Posterior vena cava (tissue), 2 donors: ENCODE measurements at places on chromosomes 7 and 10. TPM values are rescaled to one million over a fixed set of nuclear protein-coding genes. Genes with fewer than 3 reads are reported as not detected.

DNA sequence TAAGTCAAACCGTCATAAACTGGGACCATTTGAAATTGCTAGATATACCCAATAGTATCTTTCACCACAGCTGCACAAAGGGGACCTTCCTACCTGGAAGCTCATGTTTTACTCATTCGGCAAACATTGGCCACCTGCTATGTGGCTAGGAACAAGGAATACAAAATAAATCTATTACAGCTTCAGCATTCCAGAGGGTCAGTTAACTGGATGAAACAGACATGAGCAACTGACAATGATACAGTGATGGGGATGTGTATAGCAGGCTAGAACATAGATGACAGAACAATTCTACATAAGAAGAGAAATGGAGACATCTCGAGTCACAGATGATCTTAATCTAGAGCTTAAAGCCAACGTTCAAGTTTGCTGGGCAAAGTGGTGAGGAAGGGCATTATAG, 3.1 kb upstream of the SMURF1 start:
- no peak for DNase-seq

GRCh38 chr10:97135464-97135863, 50.3 kb downstream of the SLIT1 start:
- peak; percentile 63 for DNase-seq

DNA sequence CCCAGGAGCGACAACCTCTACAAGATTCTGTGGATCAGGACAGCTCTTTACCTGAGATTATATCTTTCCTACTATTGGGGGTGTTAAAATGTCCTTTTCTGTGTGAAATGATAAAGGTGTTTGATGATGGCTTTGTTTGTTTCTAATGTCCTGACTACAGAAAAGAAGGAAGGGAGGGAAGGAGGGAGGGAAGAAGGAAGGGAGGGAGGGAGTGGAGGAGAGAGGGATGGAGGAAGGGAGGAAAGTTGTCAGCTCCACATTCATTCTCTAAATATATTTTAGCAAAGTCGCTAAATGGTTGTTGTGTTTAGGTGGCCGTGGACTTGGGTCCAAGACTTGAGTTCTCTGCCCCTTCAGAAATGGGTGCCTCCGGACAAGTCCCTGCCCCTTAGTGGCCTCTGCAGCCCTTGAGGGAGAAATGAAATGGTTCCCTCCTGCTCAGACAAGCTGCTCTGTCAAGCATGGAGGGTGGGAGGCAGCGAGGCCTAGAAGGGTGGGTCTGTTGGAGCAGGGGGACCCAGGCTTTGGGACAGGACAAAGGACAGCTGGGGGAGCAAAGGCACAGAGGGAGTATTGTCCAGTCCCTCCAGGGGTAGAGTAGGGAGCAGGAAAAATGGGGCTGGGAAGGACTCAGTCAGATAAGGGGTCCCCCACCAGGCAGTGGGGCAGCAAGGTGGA, 4.4 kb downstream of the RGS10 start:
- no peak for DNase-seq

- DNase-seq, result no peak
Observed at GRCh38 chr7:22851145-22851544, 28.5 kb upstream of the TOMM7 start.

The CTAGE6 gene
- total RNA-seq, result 0.57 TPM

- DNase-seq, result no peak
Observed at GRCh38 chr10:25547382-25547781, 372.6 kb downstream of the GPR158 start.

GRCh38 chr10:112700215-112700671, 249.8 kb upstream of the TCF7L2 start:
- no peak for DNase-seq

GRCh38 chr7:96090756-96091155, 231.1 kb downstream of the SLC25A13 start:
- DNase-seq, result no peak

The NODAL gene
- total RNA-seq, result not detected

DNA sequence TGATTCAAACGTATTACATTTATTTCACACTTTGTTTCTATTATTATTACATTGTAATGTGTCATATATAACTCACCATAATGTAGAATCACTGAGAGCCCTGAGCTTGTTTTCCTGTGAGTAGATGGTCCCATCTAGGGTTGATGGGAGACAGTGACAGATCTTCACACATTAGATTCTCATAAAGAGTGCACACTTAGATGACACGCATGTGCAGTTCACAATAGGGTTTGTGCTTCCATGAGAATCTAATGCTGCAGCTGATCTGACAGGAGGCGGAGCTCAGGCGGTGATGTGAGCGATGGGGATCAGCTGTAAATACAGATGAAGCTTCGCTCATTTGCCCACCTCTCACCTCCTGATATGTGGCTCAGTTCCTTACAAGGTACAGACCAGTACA, 36.1 kb downstream of the BMPER start:
- no peak for DNase-seq

The PGAM2 gene
- 1.6 TPM for total RNA-seq

GRCh38 chr7:54546081-54546985, 4.2 kb downstream of the VSTM2A start:
- no peak for DNase-seq

The TAS2R3 gene
- total RNA-seq, result 0.86 TPM

GRCh38 chr10:47151920-47152319, 148.1 kb upstream of the GDF10 start:
- no peak for DNase-seq

DNA sequence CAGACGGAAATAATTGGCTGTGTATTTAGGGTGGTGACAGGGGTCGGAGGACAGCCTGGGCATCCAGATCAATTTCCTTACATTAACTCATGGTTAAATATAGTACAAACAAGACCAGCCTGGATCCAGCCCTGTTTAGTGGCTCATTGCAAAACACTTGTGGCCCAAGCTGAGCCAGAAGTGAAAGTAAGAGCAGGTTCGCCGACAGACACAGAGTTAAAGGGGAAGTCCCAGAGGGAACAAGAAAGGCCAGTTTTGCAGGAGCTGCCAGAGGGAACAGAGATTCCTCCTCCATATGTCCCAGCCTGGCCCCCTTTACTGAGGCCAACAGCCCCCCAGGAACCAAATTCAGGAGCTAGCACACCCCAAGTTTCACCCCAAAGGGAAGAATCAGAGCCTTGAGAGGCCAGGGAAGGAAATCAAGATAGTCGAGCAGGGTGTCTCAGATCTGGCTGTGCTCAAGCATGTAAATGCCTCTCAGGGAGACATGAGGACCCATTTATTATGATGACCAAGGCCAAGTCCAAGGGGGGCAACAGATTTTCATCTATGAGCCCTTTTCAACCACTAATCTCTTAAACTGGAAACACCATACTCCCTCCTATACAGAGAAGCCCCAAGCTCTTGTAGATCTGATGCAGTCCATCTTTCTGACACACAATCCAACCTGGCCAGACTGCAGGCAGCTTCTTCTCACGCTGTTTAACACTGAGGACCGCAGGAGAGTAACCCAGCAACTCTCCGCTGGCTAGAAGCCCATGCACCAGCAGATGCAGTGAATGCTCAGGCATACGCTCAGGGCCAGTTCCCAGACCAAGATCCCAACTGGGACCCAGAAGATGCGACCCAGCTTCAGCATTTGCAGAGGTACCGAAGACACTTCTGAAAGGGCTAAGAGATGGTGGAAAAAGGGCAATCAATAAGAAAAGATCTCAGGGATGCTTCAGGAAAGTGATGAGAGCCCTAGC, 15.9 kb upstream of the ADCK2 start:
- peak; percentile 73 for DNase-seq

The CYP3A4 gene
- not detected for total RNA-seq

GRCh38 chr10:86260564-86260963, 106.0 kb downstream of the GRID1 start:
- no peak for DNase-seq

The C10orf53 gene
- not detected for total RNA-seq
